ENCODE measurements at places on chromosomes 4 and X. TPM values are rescaled to one million over a fixed set of nuclear protein-coding genes. Genes with fewer than 3 reads are reported as not detected.

SHISA3 gene
- total RNA-seq = 33.5 TPM

- peaks cover 5% of the 10 kb centered on the region for H3K36me3 ChIP-seq
- H3K4me3 ChIP-seq = no peak overlapping the region
- H3K27ac ChIP-seq = no peak overlapping the region
- H3K27me3 ChIP-seq = no peaks in the 10 kb centered on the region
Measured at GRCh38 chrX:130125091-130125874, 15.0 kb upstream of the ELF4 start.

DNA sequence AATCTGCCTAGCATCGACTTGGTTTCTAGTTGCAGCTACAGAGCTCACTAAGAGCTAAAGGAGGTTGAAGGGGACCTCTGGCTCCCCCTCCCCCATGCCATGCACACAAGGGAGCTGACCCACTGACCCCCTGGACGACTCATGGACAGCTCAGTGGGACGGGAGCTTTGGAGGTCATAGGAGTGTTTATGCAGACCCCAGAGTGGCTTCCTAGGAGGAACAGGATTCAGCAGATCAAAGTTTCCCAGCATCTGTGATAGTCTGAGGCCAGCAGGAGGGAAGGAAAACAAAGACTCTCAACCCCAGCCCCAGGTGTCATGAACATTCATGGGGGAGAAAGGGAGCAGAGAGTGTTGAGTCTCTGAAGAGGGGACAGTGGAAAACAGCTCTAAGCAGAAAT lies 104.4 kb downstream of the ARSF start:
- H3K4me1 ChIP-seq = no peaks in the 10 kb centered on the region
- no peaks in the 10 kb centered on the region for H3K27me3 ChIP-seq
- no peak overlapping the region for H3K27ac ChIP-seq
- H3K4me3 ChIP-seq = no peak overlapping the region
- DNase-seq = no peak

DNA sequence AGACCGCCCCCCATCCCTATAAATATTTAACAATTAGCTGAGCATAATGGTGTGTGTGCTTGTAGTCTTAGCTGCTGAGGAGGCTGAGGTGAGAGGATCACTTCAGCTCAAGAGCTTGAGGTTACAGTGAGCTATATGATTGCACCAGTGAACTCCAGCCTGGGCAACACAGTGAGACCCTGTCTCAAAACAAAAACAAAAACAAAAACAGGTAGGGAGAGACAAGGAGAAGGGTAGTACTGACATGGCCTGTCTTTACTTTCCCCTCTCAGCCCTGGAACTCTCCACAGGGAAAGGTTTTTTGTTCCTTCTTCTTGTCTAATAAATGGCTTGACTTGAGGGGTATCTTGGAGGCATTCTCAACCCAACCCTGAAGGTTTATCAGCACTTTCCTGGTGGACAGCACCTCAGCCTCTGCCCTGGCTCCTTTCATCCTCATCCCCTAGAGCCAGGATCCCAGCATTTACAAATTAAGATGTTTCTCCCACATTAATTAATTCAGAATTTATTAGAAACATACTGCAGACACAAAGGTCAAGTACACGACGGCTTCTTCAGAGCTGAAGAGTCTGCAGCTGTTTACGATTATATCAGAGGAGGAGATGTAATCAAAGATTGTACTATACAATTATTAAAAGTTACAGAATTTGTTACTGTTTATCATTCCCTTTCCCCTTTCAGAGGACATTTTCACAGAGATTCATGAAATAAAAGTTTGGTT lies 131.8 kb downstream of the AFF1 start:
- DNase-seq = no peak
- no peak overlapping the region for H3K4me3 ChIP-seq
- peaks cover 7% of the 10 kb centered on the region for H3K4me1 ChIP-seq
- no peaks in the 10 kb centered on the region for H3K36me3 ChIP-seq

DNA sequence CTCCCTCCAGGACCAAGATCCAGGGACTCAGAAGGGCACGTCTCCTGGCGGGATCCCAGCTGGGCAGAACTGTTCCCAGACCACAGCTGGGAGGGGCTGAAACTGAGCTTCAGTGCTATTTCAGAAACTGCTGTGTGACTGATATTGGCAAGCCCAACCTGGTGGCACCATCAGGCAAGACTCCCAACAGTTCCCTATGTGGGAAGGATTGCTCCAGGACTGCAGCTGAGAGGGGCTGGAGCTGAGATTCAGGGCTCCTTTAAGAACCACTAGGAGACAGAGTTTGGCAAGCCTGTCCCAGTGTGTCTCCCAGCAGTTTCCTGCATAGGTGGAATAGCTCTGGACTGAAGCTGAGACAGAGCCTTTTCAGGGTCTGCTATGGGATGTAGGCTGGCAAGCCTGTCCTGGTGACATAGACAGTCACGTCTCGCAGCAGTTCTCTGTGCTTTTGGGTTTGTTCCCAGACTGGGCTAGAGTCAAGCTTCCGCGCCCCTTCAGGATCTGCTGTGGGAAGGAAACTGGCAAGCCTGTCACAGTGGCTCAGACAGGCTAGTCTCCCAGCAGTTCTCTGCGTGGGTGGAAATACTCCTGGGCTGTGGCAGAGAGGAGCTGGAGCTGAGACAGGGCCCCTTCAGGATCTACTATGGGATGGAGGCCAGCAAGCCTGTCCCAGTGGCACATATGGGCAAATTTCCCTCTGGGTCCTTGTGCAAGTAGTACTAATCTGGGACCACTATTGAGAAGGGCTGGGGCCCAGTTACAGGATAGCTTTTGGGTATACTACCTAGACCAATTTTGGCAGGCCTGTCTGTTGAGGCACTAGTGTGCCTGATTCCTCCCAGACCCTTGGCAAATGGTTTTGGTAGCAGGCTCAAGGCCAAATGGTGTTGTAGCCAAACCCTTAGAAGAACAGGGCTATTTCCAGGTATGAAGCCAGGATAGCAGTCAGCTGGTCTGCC lies 20.2 kb upstream of the MED14 start:
- no peaks in the 10 kb centered on the region for H3K4me1 ChIP-seq
- no peaks in the 10 kb centered on the region for H3K36me3 ChIP-seq
- H3K27me3 ChIP-seq = no peaks in the 10 kb centered on the region
- DNase-seq = no peak

- H3K36me3 ChIP-seq = no peaks in the 10 kb centered on the region
- no peak for DNase-seq
- no peak overlapping the region for H3K4me3 ChIP-seq
- peaks cover 3% of the 10 kb centered on the region for H3K4me1 ChIP-seq
- H3K27me3 ChIP-seq = no peaks in the 10 kb centered on the region
Measured at GRCh38 chrX:154472685-154473632, 6.1 kb downstream of the LAGE3 start.

DNA sequence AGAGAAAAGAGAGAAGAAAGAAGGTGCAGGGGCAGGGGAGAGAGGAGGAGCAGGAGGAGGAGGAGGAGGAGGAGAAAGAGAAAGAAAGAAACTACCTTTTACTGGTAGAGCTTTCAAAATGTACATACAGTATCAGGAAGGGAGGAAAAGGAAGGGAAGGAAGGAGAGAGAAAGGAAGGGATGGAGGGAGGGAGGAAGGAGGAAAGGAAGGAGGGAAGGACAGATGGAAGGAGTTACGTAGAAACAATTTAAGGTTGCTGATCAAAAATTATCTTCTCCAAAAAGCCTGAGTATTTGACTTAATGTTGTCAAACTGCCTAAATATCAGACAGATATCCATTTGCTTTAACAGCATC lies 13.4 kb downstream of the TBC1D9 start:
- H3K27me3 ChIP-seq = no peaks in the 10 kb centered on the region
- H3K27ac ChIP-seq = no peak overlapping the region
- H3K36me3 ChIP-seq = no peaks in the 10 kb centered on the region
- peaks cover 14% of the 10 kb centered on the region for H3K4me1 ChIP-seq
- no peak overlapping the region for H3K4me3 ChIP-seq
- DNase-seq = no peak

DNA sequence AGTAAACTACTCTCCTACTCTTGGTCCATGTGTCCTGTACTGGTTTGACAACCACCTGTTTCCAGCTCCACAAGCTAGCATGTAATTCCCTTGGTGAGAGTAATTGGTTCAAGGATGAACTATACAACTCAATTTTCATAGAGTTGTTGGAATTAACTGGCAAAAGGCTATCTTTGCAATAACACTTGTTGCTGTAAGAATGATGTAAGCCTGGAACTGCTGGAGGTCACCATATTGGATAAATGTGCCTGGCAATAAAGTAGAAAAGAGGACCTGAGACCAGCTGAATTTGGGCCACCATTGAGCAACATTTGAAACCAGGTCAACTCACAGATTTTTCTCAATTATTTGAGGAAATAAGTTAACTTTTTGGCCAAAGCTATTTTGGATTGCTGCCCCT lies 175.5 kb downstream of the CAMK2D start:
- DNase-seq = no peak
- H3K4me3 ChIP-seq = no peak overlapping the region
- no peak overlapping the region for H3K27ac ChIP-seq
- H3K27me3 ChIP-seq = no peaks in the 10 kb centered on the region
- no peaks in the 10 kb centered on the region for H3K36me3 ChIP-seq
- H3K4me1 ChIP-seq = no peaks in the 10 kb centered on the region

- no peak overlapping the region for H3K4me3 ChIP-seq
- H3K36me3 ChIP-seq = no peaks in the 10 kb centered on the region
- H3K4me1 ChIP-seq = no peaks in the 10 kb centered on the region
- H3K27me3 ChIP-seq = no peaks in the 10 kb centered on the region
- no peak for DNase-seq
- H3K27ac ChIP-seq = no peak overlapping the region
Measured at GRCh38 chr4:152172146-152172545, 363.7 kb downstream of the FBXW7 start.

DNA sequence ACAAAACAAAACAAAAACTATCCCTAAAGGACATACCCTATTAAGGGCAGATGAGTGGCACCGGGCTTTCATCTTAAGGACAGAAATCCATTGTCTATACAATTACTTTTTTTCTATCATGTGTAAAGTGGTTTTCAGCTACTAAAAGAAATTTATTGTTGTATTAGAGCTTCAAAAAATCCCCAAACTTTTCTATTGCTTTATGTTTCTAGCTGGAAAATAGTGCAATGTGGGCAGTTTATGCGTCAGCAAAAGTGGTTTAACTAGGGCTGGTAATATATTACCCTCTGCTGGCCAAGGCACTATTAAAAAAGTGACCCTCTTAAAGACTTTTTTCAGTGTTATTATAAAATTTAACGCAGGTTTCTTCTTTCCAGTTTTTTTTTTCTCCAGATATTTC lies 15.5 kb upstream of the GPR82 start:
- no peaks in the 10 kb centered on the region for H3K27me3 ChIP-seq
- no peaks in the 10 kb centered on the region for H3K36me3 ChIP-seq
- H3K27ac ChIP-seq = no peak overlapping the region
- DNase-seq = no peak
- no peaks in the 10 kb centered on the region for H3K4me1 ChIP-seq

RBM47 gene
- total RNA-seq = 47.6 TPM
